ENCODE measurements at places on chromosomes 3 and 15.

GRCh38 chr3:52385157-52385556 lies 59.7 kb downstream of the SEMA3G start:
- no peak for DNase-seq

DNA sequence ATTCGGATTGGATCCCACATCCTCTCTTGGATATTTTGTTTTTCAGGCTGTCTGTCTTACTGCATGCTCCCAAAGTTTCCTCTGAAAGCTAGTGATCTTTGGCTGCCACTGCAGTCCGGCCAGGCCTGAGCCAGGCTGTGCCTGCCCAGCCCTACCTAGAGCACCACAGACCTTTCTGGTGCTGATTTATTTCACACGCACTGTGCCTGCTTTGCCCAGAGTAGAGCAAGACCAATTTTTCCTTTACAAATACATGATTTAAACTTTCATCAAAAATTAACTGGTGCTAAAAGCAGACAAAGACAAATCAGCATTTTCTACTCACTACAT lies 28.0 kb upstream of the NDUFB4 start:
- DNase-seq, result no peak

DNA sequence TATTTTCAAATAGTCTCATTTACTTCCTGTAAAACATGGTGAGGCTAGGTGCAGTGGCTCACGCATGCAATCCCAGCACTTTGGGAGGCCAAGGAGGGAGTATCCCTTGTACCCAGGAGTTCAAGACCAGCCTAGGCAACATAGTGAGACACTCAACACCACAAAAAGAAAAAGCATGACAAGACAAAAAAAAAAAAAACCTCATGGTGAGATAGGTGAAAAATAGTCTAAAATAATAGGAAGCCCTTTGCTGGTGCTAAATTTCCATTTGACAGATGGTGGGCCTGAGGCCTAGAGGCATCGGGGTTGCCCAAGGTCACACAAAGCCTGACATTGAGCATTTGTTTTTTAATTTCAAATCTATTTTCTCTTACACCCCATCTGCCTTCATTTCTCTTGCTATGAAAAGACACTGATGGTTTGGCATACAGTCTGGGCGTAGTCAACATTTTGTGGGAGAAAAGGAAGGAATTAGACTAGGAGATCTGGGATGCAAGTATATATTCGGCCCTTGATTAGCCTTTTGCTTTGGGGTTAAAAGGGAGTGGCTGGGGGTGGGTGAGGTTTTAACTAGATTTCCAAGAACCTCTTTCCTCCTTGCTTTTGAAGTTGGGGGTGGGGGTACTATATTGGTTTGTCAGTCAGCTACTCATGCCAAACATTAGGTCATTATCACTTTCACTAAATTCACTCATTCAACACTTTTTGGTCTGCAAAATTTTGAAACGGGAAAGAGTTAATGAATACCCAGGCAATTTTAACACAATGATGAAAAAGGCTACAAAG lies 11.3 kb downstream of the RAB8B start:
- DNase-seq, result no peak

- no peak for DNase-seq
Observed at GRCh38 chr3:143851331-143852017, 3.2 kb upstream of the SLC9A9 start.

GRCh38 chr15:29034151-29034550 lies 148.4 kb downstream of the APBA2 start:
- no peak for DNase-seq

DNA sequence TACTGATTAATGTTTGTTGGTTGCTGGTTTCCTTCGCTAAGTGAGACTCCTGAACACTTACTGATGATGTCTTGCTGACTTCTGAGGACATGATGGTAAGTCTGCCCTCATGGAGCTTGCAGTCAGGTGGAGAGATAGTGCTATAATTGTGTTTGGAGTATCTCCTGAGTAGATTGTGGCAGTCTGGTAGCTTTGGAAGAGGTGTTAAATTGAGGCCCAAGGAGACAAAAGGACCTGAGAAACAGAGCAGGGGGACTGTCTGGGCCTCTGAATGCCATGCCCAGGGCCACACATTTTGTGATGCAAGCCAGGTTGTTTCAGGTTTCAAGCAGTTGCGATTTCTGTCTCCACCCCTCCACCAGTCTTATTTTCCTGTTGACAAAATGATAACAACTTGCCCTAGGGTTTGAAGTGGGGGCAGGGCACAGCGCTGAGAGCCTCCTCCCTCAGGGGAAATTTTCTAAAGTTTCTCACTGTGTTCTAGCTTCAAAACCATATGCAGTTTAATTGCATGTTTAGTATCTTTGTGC lies 16.7 kb downstream of the SMAD3 start:
- peak; percentile 48 for DNase-seq

DNA sequence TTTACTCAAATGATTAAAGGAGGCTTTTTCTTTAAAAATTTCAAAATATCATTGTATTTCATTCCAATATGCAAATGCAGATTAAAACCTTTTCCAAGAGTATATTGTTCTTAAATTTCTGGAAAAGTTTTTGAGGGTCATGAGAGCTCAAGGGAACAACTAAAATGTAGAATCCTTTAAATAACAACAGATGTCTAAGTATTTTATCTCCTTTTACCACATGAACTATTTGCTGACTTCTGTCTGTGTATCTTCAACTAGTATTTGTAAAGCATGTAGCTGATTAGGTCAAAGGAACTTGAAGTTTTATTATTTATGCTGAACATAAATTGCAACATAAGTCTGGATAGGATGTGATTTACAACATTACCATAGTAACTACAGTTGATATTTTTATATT lies 402.6 kb downstream of the CNTN6 start:
- DNase-seq, result no peak

- no peak for DNase-seq
Observed at GRCh38 chr15:31440754-31441311, 114.2 kb downstream of the KLF13 start.
